Kidney epithelial cell (primary cell): ENCODE measurements at places on chromosomes 1 and 21.
A peak's percentile ranks its signal among the peaks of the same experiment; 100 is the strongest.

- no peak for DNase-seq
Measured at GRCh38 chr1:97976801-97977200, 56.0 kb upstream of the DPYD start.

DNA sequence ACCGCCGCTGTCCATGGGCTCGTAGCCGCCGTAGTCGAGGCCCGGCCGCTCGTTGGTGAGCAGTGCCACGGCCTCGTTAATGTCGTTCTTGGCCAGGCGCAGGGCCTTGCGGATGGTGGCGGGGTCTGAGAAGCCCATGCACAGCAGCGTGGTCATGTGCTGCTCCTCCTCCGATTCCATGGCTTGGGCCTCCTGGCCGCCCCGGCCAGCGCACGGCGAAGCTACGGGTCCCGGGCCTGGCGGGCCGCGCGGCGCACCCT lies 300 bp downstream of the USP24 start:
- DNase-seq = no peak

- DNase-seq = no peak
Measured at GRCh38 chr21:42296501-42296900, 18.7 kb downstream of the TFF3 start.

- DNase-seq = no peak
Measured at GRCh38 chr1:246083416-246083815, 423.7 kb downstream of the SMYD3 start.

- DNase-seq = no peak
Measured at GRCh38 chr1:58881471-58881994, 97.7 kb upstream of the JUN start.

- DNase-seq = no peak
Measured at GRCh38 chr1:45381243-45381642, 41.0 kb upstream of the MUTYH start.

- DNase-seq = no peak
Measured at GRCh38 chr1:31501505-31501904, 74.8 kb upstream of the TINAGL1 start.

DNA sequence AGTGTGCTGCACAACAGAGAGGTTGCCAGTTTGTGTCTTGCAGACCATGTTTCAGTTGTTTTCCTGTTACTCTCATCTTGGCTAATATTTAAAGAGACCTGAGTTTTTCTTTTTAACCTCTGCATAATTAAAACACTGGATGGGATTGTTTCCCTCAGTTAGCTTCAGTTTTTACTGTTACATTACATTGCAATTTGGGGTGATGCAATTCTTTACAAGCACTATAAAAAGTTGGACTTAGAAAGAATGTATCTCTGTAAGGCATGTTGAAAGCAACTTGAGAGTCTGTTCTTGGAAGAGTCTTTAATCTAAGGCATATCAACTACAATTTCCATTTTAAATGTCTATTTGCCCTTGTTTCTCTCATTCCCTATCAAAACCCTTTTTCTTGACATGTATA lies 99.1 kb downstream of the DNM3 start:
- DNase-seq = no peak

- DNase-seq = no peak
Measured at GRCh38 chr1:228723287-228723686, 12.0 kb upstream of the RHOU start.

DNA sequence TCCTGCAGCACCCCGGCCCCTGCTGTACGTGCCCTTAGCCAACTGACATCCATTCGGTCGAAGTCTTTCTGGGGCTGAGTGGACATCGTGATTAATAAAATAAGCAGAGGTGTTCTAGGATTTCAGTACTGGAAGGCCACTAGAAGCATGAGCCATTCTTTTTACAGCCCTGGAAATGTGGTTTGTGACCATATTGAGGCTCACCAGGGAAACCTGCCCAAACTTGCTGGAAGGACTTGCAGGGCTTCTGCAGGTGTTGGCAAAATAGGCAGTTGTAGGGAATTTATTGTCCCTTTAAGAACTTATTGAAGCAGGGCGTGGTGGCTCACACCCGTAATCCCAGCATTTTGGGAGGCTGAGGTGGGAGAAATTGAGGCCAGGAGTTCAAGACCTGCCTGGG lies 80.8 kb downstream of the DOP1B start:
- no peak for DNase-seq

- DNase-seq = no peak
Measured at GRCh38 chr1:151976015-151976343, 17.7 kb downstream of the S100A10 start.

- DNase-seq = no peak
Measured at GRCh38 chr21:24939291-24939690, 668.0 kb downstream of the MRPL39 start.

DNA sequence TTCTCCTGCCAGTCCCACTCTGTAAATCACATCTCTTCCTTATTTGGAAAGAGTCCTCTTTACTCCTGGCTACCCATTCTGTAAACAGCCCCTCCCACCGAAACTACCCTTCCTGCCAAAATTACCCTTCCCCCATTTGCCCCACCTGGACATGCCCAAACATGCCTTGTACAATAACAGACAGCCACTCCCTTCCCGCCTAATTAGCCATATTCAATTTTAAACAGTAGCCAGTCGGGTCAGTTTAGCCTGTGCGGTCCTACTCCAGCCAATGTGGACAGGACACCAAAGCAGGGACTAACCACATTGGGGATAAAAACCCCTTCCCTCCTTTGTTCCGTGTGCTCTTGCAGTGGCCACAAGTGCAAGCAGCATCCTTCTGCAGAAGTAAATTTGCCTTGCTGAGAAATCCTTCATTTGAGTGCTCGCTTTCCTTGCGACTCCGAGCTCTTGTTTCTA lies 56.3 kb upstream of the MAP10 start:
- DNase-seq = no peak

DNA sequence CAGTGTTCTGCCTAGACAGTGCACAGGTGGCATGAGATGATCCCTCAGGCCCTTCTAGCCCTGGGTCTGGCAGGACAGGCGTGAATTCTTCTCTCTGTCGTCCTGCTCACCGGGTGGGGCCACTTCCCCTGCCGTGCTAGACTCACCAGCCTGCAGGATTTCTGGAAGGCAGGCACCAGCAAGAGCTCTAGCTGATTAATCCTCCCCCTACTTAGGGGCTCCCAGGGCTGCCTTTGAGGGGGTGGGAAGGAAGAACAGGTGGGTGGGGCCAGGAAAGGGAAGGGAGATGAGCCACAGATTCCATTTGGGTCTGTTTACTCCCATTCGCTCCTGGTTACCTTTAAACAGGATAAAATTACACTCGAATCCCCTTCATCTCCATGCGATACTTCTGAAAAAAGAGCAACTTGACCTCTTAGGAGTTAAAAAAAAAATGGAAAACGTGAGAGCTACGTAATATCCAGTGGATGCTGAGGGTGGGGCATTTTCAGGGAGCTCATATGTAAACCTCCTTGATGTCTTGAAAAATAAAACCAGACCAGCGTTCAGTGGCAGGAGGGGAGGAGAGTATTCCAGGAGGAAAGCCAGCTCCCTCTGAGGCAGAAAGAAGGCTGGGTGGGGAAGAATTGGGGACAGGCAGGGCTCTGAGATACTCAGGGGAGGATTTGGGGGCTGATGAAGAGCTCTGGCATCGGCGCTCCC lies 665.5 kb downstream of the PTPRU start:
- DNase-seq = no peak

DNA sequence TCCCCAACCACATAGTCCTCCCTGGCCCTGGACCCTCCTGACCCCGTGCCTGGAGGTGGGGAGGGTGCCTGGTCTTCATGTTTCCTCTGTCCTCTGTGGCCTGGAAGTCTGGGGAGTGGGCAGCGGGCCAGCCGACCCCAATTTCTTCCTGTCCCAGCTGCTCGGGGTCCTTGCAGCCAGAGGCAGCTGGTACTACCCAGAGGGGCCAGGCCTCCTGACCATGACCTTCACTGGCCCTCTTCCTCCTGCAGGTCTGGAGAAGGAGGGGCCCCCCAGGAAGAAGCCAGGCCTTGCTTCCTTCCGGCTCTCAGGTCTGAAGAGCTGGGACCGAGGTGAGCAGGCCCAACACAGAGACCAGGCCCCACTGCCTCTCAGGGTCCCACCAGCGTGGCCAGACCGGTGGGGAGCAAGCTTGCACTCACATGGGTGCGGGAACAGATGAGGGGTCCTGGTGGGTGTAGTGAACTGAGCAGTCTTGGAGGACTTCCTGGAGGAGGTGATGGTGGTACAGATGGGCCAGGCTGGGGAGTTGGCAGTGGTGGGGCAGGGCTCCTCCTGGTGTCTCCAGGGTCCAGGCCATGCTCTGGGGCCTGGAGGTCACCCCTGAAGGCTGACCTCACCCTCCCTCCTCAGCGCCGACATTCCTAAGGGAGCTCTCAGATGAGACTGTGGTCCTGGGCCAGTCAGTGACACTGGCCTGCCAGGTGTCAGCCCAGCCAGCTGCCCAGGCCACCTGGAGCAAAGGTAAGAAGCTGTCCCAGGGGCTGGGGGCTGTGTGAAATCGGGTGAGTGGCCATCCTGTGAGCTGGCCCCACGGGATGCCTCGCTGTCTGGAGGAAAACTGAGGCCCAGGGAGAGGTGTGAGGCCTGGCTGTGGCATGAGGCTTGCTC lies 32.7 kb downstream of the TRIM11 start:
- DNase-seq = no peak

DNA sequence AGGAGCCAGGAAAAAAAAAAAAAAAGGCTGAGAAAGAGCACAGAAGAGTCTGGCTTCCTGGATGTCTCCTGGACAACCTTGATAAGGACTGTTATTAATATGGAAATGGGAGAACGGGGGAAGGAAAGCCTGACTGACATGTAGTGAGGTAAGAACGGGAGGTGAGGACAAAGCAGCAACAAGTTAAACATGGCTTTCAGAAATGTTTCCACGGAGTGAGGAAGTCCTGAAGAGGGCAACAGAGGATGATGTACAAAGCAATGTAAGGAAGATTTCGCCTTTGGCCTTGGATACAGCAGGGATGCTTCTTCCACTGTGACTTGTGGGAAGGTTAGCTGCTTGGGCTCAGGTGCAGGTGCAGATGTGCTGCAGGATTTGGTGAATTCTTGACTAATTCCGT lies 11.9 kb upstream of the NIBAN1 start:
- DNase-seq = no peak

DNA sequence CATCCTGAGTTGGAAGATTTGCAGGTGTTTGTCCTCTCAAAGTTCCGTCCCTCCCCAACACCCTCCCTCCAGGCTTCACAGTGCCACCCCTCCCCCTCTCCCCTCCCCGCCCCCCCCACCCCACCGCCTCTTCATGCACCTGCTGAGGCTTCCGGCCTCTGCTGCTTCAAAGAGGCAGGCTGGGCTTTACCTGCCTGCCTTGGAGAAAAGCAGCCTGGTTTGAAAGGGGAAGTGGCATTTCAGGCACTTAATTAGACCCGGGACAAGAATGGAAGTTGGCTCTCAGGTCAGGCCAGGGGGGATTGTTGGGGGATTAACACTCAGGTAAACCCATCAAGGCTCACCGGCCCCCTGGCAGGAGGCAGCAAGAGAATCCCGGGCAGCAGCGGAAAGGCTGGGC lies 21.1 kb downstream of the PAX7 start:
- DNase-seq = no peak

DNA sequence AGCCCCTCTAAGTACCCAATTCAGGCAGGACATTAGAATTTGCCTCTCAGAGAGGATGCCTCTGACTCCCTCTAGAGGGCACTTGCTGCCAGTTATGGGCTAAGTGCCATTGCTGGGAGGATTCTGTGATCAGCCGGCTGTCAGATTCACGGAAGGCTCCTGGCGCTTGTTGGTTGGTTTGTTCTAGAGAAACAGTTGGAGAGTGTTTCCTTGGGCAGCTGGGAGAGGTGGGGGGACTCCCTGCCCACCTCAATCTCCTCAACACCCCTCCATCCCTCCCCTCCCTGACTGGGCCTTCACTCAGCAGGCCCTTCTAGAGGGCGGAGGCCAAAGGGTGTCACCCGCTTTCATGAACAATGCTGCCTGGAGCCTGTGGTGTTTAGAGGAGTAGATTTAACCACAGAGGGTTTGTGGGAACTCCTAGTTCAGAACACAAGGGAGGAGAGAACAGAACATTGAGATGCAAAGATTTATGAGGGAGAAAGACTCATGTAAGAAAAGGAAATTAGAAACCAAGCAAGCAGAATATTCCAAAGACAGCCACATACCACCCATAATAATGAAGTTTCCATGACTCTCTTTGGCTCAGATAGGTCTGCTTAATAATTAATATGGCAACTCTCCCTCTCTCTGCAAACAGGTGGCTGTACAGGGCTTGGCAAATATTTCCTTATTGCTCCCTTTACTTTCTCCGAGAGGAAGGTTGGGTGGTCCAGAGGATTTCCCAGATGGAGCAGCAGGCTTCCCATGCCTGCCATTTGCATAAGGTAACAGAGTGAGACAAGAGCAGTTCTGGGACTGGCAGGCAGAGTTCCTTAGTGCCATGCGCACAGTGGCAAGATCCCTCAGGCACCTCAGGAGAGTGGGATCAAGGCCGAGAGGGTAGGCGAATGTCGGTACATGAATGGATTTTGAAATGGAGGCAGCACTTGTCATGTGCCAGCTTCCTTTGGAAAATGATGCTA lies 30.0 kb upstream of the ACP6 start:
- DNase-seq = peak; percentile 59

- no peak for DNase-seq
Measured at GRCh38 chr21:27292783-27293182, 325.9 kb upstream of the ADAMTS5 start.

GRCh38 chr1:101183388-101183699 lies 53.5 kb upstream of the S1PR1 start:
- no peak for DNase-seq

DNA sequence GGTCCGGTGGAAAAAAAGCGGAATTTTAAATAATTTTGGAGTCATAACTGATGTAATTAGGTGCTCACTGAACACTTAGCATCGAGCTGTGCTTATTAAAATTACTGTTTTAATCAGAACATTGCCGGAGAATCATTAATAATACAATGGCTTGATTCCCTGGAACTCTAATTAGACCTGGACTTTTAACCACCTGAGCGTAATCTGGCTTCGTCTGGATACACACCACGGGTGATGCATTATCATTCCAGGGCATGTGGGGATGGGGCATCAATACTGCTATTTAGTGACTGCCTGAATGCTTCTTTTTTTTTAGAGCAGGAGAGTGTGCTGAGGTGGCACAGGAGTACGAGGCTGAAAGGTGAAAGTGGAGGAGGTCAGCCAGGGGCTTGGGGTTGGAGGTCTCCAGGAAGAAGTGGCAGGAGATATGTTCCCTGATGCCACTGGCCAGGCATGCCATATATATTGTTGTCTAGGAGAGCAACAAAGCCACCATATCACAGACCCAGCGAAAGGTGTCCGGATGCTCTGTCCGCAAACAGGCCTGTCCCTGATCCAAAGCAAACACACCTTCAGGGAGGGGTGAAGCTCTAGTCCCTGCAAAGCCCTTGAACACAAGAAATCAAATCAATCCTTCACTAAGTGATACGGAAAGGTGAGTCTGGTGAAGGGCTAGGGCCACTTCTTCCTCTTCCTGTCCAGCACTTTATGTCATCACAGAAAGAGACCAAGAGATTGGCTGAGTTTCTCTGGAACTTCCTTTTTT lies 125.2 kb downstream of the PLXNA2 start:
- no peak for DNase-seq

- no peak for DNase-seq
Measured at GRCh38 chr1:95002540-95003432, 70.0 kb downstream of the ALG14 start.

- DNase-seq = no peak
Measured at GRCh38 chr1:31831397-31832378, 15.9 kb upstream of the SPOCD1 start.
